ENCODE measurements at places on chromosomes 7 and 10.

DNA sequence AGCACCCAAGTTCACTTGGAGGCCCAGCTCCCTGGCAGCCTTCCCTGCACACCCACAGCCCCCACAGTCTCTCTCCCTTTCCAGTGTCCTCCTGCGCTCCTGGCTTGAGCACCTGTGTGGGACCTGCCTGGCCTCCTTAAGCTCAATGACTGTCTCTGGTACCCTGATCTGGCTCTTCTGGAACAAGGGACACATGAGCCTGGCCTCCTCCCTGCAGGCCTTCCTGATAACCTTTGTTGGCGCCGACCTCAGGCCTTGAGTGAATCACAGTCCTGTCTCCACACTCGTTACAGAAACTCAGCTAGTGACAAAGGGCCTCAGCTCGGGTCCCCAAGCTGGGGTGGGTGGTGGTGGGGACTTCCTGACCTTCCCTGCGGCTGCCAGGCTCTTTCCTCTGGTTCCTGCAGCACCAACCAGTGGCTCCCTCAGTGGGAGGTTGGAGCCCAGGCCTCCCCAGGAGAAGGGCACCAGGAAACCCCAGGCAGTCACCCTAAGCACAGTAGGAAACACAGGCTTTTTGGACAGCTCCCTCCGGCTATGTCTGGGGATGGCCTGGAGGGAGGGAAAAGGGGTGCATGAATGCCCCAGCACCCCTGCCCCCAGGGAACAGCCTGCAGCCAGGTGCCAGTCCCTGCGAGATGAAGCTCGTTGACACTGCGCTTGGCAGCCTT lies 147.3 kb downstream of the SH3PXD2A start:
- no peak for DNase-seq

- DNase-seq: no peak
Observed at GRCh38 chr10:47264797-47265281, 35.2 kb upstream of the GDF10 start.

DNA sequence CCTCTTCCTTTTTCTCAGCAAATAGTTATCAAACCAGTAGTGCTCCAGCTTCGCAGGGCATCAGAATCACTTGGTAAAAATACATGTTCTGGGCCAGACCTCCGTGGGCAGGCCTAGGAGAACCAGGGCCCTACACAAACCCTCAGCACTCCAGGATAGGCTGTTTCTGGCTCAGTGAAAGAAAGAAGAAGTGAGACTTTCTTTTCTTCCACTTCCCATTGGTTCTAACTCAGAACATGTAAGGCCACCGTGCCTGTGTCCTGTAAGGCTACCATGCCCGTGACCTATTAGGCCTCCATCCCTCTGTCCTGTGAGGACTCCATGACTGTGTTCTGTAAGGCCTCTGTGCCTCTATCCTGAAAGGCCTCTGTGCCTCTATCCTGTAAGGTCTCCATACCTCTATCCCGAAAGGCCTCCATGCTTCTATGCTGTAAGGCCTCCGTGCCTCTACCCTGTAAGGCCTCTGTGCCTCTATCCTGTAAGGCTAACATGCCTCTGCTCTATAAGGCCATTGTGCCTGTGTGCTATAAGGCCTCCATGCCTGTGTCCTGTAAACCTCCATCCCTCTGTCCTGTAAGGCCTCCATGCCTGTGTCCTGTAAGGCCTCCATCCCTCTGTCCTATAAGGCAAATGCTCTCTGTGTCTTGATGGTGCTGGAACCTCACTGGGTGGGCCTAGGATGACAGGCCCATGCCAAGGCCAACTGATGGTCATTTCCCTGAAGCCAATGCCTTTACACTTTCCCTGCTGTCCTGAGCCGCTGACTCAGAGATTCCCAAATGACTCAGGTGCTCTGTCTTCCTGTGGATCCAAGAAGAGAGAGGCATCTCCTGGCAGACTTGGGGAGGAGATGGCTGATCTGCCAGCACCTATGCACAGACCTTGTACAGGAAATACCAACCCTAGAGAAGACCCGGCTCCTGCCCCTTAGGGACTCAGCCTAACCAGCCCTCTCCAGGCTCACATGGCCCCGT lies 96.6 kb upstream of the CACUL1 start:
- DNase-seq: no peak

DNA sequence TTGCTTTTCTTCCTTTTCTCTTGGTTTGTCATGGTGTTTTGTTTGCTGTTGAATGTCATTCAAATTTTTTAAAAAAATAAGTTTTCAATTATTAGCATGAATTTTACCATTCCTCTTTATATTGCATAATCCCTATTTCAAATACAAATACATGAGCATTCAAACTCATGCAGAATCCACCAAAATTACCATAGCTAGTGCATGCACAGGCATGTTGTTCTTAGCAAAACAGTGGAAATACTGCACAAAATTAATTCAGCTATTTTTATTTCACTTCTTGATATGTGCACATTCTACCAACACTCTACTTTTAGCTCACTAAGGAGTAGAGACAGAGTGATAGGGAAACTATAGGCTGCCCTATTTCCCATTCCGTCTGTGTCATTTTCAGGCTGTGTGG lies 670.1 kb upstream of the LRRN3 start:
- no peak for DNase-seq

- DNase-seq: peak; percentile 16
Observed at GRCh38 chr10:93006435-93007039, 54.1 kb upstream of the CYP26C1 start.

DNA sequence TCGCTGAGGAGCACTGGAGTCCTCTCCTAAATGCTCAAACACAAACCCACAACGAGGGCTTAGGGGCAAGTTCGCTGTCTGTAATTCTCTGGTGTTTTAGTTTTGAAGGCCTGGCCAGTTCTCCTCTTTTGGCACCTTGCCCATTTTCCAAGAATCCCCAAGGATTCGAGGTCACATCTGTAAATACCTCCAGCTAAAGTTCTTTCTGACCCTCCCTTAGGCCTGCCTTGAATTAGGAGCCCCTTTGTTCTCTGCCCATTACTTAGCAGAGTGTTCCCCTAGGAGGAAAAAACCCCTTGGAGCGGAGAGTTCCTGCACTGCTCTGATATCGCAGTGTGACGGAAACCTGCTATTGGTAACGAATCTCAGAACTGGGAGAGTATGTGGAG lies 743 bp upstream of the PYROXD2 start:
- DNase-seq: no peak

DNA sequence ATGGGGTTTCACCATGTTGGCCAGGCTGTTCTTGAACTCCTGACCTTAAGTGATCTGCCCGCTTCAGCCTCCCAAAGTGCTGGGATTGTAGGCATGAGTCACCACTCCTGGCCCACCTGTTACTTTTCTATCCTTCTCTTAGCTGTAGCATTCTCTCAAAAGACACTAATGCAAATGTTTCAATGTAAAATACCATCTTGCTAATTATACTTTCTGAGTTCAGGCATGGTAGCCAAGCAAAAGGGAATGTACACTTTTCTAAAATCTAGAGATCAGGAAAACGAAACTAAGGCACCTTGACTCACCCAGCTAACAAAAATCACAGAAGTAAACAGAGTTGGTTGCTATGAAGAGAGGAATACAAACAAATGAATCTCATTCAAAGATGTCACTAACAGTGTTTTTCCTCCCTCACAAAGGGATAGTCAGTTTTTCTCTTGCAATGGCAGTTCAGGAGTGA lies 401.0 kb upstream of the NRP1 start:
- no peak for DNase-seq

GRCh38 chr7:18548534-18548933 lies 53.0 kb downstream of the HDAC9 start:
- DNase-seq: no peak

- DNase-seq: no peak
Observed at GRCh38 chr10:63375859-63376258, 89.9 kb downstream of the JMJD1C start.

GRCh38 chr10:92790440-92790839 lies 57.9 kb upstream of the EXOC6 start:
- DNase-seq: no peak

- no peak for DNase-seq
Observed at GRCh38 chr10:78800535-78801320, 268.0 kb upstream of the ZMIZ1 start.

DNA sequence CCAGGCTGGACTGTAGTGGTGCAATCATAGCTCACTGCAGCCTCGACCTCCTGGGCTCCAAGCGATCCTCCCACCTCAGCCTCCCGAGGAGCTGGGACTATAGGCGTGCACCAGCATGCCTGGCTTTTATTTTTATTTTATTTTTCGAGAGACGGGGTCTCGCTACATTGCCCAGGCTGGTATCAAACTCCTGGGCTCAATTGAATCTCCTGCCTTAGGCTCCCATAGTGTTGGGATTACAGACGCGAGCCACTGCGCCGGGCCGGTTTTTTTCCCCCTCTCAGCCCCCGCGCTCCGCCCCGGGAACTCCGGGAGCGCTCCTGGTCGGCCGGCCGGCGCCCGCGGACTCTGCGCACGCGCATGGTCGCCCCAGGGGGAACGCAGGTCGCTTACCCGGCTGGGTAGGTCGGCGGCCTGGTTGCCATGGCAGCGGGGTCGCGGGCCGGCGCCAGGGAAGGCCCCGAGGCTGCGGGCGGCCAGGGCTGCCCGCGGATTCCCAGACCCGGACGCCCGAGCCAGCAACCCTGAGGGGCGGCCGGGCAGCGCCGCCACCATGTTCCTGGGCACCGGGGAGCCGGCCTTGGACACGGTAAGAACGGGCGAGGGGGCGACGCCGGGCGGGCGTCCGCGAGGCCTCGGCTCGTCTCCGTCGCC lies at the start of gene IQCE:
IQCE (plus strand) TSS at position 351 of the 654 bp plus-strand sequence; CDS start at position 554, 203 bp downstream.
- peak; percentile 80 for DNase-seq

- DNase-seq: no peak
Observed at GRCh38 chr7:148521271-148521670, 69.3 kb upstream of the C7orf33 start.

DNA sequence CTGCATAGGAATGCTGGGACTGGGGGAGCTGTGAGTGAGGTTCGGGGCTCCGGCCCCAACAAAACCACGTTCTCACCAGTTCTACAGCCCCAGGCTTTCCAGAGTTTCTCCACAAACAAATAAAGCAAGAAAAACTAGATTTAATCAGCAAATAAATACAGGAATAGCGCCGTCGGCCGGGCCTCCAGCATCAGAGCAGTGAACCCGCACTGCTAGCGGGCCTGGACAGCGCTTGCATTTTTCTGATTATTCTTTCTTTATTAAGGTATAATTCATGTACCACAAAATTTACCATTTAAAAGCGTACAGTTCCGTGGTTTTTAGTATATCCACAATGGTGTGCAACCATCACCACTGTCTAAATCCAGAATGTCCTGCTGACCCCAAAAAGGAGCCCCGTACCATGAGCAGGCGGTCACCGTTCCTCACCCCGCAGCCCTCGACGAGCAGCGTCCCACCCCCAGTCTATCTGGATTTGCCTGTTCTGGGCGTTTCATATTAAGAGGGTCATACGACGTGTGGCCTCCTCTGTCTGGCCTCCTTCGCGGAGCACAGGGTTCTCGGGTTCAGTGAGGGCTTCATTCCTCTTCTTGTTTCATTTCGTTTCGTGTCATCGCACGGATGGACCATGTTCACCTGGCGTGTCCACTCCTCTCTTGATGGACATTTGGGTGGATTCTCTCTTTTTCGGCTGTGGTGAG lies 35.5 kb upstream of the FOXL3 start:
- no peak for DNase-seq

DNA sequence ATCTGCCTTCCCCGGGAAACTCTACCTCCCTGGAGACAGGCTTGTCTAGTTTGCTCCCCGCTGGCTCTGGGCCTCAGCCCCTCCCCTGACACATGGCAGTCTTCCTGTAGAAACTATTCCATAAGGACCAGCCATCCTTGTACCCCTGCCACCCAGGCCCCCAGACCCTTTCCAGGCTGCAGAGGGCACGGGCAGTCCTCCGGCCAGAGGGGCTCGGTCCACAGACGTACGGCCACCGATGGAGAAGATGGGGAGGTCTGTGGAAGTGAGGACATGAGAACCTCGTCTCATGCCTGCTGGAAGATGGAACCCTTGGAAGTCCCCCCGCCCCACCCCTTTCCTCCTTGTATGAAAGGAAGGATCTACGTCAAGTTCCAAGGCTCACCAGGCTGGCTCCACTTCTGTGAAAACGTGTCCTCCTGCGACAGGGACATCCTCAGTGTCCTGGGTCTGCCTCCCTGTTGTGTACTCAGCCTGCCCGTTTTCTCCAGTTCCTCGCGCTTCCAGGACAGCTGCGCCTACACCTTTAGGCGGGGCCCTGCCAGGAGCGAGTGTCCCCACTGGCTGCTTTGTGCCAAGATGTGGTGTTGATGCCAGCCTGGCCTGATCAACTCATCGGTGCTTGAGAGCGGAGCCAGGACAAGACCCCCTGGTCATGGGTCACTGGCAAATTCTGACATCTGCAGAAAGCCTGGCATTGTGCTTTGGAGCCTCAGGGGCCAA lies 414.9 kb downstream of the GLRX3 start:
- no peak for DNase-seq

DNA sequence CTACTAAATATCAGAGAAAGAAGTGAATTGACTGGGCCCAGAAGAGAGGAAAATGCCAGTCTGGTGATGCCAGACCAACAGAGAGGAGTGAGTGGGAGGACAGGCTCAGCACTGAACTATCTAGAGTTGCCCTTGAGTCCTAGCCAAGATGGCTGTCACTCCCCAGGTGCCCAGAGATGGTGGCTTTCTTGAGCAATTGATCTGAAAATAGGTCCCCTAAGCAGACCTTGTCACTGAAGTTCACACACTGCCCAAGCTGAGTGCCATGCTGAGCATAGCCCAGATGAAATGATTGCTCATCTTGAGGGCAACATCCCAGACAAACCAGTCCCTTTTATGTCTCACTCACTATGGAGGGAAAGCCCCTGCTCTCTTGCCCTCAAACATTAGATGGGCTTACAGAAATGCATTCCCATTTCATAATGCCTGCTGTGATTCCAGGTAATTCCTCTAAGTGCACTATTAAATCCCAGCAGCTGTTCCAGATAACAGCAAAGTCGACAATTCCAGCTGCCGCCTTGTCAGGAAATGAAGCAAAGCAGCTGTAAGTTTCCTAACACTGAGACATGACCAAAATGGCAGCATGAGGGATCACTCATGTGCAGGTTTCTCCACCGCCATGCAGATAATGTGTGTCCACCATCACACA lies 329.4 kb downstream of the KCNMA1 start:
- DNase-seq: no peak

GRCh38 chr7:70710651-70711050 lies 421.3 kb upstream of the GALNT17 start:
- DNase-seq: no peak

- DNase-seq: no peak
Observed at GRCh38 chr7:2826771-2827170, 17.3 kb downstream of the GNA12 start.

GRCh38 chr7:45692031-45692430 lies 117.9 kb downstream of the ADCY1 start:
- DNase-seq: no peak

DNA sequence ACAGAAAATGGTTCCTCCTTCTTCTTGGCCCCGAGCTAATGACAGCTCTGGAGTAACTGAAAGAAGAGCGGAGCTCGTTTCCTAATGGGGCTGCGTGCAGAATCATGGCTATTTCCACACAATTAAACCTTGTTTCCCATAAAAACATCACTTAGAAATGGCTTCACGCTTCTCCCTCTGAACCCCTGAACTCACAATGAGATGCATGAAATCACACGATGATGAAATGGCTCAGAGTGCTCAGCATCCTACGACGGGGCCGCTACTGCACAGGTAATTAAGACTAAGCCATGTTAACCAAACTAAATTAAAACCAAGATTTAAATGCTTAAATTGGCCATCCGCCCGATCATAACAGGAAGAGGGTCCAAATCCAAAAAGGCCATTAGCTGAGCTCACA lies 80.0 kb upstream of the DNAAF5 start:
- no peak for DNase-seq

GRCh38 chr7:142523821-142524460 lies 225.3 kb upstream of the PRSS1 start:
- no peak for DNase-seq

- peak; percentile 47 for DNase-seq
Observed at GRCh38 chr7:124031919-124032318, 948 bp downstream of the TMEM229A start.
